ENCODE measurements at places on chromosomes 12 and 14.

DNA sequence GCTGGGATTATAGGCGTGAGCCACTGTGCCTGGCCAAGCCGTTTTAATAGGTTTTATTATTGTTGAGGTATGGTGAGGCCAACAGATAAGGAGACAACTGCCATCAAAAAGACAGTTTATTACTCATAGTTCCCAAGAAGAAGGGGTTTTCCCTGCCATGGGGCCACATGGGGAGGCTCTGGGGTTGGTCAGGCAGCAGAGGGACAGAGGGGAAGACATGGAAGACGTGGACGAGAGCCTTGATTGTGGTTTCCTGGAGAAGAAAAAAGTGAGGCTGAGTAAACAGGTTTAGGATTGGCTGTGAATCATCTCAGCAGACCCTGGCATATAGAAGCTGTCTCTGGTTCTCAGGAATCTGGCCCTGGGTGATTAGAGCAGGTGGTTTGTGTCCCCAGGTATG lies 69.9 kb downstream of the FOXN4 start:
- no peak for DNase-seq

DNA sequence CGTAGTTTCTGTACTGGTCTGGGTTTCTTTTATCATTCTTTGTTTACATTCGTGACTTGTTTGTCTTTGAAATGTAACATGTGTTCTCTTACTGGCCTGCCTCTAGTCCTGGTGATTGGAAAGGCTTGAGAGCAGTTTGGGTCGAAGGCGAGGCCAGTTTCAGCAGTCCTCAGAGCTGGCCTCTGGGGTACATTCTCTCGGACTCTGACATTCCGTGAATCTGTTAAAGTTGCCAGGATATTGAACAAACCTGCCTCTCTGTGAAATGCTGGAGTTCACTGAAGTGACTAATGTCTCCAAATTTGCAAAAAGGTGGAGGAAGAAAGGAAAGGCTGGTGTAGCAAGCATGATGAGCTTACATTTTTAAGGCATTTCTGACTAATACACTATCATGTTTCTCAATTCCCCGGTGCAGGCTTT lies 1.5 kb downstream of the PLEKHA5 start:
- peak; percentile 21 for DNase-seq

DNA sequence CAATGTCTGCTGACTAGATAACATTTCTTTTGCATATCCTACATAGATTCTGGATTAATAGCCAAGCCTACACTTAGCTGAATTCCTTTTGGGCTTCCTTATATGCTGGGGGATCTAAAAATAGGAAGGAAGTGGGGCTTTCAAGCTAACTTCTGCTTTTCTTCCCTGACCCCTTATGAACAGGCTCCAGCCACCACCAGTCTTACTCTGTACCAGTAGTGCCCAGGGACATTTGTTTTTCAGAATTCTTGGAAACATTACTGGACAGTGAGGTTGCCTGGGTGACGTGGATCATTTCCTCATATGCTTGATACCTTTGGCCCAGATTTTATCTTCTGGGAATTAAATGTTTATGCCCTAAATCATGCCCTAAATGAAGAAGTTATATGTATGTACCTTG lies 55.9 kb upstream of the SRRM4 start:
- DNase-seq = peak; percentile 3

DNA sequence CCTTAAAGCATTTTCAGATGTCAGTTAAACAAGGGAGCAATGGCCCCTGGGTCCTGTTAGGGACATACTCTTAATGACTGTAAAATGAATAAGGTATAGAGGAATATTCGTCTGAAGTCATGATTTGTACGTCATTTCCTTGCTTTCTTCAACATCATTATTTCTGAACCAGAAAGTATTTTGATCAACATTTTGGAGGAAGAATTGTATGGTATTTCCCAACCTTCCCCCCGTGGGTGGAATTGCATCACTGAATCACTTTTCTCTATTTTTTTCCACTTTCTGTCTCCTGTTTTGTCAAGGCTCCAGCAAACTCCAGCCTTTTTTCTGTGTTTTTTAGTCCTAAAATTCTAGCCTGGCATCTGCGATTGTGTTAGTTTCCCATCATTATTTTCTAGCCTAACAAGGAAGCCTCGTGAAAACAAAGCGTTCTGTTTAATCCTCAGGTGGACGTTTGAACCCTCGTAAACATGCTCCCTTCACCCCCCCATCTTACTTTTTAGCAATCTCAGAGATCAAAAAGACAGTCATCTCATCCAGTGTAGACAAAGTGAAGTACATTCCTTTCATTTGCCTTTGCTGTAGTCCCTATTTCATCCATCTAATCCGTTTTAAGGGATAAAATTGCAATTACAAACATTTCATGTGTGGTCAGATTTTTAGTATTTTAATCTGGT lies 62.3 kb downstream of the ETV6 start:
- peak; percentile 95 for DNase-seq

- DNase-seq = no peak
Measured at GRCh38 chr12:7411343-7411742, 32.6 kb downstream of the CD163L1 start.

DNA sequence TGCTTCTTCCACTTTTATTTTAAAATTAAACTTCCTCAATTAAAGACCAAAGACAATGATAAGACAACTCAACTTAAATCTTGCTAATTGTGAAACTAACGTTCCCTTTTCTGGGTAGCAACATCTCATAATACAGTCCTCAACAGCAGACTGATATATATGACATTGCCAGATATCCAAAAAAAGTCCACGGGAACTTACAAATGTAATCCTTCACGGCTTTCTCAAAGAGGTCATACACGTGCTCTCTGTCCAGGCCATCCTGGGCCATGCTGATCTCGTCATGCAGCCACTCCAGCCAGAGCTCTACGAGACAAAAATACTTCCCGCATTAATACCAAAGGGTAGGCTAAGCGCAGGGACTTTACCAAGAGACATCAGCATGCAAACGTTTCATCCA lies 13.3 kb downstream of the SART3 start:
- DNase-seq = peak; percentile 61

DNA sequence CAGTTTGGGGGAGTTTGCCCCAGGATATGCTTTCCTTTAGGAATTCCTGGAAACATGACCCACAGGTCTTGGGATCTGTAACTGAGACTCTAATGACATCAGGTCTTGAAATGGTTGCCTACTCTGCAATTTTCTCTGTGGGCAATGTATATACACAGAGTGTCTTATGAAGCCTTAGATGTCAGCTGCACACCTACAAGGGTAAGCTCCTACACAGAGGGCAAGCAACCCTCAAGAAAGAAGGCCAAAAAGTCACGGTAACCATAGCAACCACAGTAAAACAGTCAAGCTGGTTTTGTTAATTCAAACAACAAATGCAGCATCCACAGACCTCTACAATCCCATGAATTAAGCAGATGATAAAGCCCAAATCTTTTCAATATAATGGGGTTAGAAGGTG lies 293.0 kb downstream of the SSPN start:
- DNase-seq = no peak

GRCh38 chr14:57748279-57748678 lies 117.6 kb downstream of the SLC35F4 start:
- no peak for DNase-seq

GRCh38 chr14:52596320-52596719 lies 43.7 kb downstream of the GPR137C start:
- DNase-seq = no peak

DNA sequence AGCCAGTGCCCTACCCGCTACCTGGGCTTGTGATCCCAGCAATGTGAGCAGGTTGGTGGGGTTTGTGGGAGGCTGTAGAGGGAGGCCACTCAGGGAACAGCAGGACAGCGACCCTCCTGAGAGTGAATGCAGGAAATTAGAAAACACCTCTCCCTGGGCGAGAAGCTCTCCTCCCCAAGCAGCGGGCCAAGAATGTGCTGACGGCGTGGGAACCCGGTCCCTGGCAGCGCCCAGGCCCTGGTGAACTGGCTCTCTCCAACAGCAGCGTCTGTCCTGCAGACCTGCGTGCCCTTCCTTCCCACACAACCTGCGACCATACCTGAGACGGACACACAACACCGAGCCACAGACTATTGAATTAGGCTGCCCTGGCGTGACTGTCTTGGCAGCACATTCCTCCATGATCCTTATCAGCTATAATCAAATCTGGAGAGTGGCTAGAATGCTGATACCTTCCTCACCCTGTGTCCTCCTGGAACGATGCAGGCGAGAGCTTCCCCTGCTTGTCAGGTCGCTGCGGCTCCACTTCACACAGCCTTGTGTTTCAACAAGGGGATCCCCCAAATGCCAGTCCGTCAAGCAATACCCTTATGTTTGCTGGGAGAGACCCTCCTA lies 114.8 kb upstream of the GSC start:
- no peak for DNase-seq

- DNase-seq = no peak
Measured at GRCh38 chr12:49875115-49875720, 28.5 kb downstream of the FAIM2 start.

GRCh38 chr12:50112456-50113218 lies 601 bp downstream of the COX14 start:
- DNase-seq = peak; percentile 45
